Activated T-cell treated with anti-CD3 and anti-CD28 coated beads for 1 hour (primary cell): ENCODE measurements at places on chromosomes 11 and 22.

GRCh38 chr11:12749442-12749841 is 75.2 kb downstream of the TEAD1 start:
- DNase-seq = no peak

GRCh38 chr11:71986131-71986530 is 12.6 kb upstream of the IL18BP start:
- no peak for DNase-seq

DNA sequence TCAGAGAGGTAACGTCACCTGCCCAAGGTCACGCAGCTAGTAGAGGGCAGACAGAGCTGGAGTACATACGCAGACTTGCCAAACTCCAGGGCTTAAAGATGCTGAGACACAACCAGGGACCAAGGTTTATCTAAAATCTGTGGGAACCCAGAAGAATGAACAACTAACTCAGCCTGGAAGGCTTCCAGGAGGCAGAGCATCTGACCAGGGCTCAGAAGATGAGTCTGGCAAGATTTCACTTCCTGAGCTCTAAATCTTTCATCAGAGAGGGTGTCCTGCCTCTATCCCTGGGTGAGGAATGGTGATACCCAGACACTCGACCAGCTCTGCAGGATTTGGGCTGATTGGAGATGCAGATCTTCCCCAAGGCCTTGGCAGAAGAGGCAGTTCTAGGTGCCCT is 9.1 kb downstream of the GAL3ST1 start:
- DNase-seq = no peak

DNA sequence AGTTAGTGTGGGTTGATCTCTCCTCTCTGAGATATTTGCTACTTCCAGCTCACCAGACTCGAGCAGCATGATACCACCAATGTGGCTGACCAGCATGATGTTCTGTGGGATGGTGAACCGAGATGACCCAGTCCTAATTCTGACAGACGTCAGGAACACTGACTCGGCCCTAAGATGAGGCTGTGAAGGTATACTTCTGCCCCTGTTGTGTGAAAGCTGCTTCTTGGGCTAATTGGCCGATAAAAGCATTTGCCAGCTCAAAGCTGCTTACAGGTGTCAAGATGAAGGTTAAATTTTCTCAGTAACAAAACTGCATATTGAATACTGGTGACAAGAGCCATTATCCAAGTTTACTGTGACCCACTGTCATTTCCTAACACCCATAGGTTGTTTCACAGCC is 151.4 kb downstream of the BRD1 start:
- no peak for DNase-seq

DNA sequence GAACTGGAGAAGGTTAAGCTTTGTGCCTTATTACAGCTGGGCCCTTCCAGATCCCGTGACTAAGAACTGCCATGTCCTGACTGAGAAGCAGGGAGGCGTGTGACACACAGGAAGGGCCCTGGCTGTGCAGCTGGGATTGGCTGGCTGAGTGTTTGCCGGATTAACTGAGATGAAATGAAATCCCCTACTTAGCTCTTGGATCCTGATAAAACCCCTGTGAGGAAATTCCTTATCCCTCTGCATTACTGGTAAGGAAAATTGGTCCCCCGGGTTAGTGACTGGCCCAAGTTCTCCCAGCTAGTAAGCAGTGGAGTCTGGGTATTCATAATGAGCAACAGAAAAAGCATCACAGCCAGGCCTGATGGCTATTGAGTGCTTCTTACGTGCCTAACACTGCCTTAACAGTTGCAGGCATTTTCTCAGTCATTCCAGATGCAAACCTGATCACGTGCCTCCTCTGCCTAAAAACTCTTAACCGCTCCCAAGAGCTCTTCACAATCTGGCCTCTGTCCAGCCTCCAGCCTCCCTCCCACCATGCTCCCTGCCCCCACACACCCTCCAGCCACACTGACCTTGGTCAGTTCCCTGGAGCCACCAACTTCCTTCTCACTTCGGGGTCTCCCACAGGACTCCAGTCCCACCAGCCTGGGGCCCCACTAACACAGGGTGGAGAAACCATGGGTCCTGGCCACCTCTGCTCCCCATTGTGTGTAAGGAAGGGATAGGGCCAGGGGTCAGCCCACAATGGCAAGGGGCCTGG is 37.8 kb downstream of the ARRB1 start:
- DNase-seq = no peak

GRCh38 chr22:39966470-39966869 is 6.3 kb downstream of the TMA7B start:
- DNase-seq = no peak

GRCh38 chr22:25955323-25955722 is 213.3 kb downstream of the MYO18B start:
- DNase-seq = no peak

GRCh38 chr11:123062892-123063825 is 1.2 kb upstream of the HSPA8 start:
- DNase-seq = peak; percentile 35

DNA sequence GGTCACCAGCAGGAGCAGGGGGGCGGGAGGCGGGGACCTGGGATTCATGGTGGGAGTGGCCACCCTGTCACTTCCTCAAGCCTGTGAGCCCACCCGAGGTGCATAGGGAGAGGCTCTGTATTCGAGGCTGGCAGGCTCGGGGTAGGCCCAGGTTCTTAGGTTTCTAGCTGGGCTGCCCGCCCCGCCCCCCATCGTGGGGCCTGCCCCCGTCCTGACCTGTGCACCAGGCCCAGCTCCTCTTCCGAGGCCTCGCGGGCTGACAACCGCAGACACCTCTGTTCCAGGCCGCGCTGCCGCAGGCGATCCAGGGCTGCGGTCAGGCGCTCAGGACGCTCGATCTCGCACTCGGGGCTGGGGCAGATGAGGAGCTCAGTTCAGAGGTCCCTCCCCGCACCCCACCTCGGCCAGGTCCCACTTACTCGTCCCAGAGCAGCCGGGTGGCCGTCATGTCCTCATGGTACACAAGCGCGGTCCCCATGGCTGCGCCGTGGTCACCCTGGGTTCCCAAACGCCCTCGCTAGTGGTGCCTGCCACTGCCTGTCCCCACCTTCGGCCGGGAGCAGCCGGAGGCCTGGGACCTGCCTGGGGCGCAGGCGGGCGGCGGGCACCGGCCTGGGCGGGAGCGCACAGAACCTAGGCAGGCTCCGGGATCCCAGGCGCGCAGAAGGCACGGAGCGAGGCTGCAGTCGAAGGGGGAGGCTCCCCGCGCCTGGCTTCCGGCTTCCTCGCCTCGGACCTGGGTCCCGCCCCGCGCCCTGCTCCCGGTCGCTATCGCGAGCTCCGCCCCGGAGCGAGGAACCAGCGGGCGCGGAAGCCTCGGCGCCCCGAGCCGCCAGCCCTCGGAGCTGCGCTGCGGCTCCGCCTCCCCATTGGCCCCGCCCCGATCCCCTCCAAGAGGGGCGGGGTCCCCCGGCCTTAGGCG is at the start of gene HDAC10:
TSS of gene HDAC10 (minus strand) at position 711 of the 922 bp plus-strand sequence. CDS start at position 478, 233 bp downstream.
- peak; percentile 61 for DNase-seq

DNA sequence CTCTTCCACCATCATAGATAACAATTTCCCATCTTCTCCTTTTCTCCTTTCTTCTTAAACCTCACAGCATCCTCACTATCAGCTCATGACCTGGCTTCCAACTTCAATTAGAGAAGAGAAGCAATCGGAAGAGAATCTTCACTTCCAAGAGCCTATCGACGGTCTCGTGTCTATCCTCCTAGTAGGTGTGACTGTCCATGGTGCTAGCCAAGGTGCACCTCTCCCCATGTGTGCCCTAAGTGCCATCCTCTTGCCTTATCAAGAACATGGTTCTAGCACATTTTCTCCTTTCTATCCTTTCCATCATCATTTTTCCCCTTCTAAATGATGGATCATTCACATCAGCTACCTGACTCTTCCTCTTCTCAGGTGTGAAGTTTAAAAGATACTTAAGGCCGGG is 5.1 kb upstream of the CUL5 start:
- no peak for DNase-seq

DNA sequence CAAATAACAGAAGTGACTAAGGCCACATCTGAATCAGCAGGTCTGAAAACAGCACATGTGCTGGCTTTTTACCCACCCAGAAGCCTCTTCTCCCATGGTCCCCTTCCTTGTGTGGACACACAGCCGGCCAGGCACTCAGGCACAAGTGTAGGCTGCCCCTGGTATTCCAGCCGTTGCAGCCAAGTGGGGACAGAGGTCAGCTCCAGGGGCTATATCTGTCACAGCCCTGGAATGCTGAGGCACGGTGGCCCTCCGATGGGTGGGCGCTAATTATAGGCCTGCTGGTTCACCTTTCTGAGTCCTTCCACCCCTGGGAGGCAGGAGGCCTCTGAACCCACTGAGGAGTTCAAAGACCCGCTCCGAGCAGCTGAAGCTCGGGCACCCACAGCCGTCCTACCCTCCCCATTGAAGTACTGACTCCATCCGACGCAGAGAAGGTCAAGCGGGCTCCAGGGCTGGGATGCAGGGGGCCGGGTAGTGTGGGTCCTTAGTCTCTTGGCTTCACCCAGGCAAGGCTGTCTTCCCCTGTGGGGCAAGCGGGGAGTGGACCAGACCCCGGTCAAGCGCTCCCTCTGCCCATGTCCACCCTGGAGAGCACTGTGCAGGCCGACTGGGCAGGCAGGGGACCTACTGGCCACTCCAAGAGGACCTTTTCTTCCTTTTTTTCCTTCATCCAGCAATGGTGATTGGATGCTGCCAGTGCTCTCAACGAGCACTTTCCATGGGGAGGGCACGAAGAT is 14.3 kb downstream of the FGF3 start:
- DNase-seq = no peak

DNA sequence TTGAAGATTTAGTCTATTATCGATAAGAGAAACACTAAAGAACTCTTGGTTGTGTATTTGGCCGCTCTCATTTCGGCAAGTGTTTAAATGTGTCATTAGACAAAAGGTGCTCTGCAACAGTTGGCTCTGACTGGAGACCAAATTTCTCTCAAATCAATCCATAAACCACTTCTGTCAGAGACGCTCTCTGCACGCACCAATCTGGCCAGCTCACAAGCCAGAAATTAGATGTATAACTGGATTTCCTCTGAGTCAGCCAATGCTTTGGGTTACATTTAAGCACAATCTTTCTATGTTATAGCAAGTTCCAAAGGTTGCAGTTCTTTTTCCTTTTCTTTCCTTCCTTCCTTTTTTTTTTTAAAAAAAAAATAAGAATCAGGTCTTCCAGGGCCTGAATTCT is 17.6 kb upstream of the PARVA start:
- no peak for DNase-seq

DNA sequence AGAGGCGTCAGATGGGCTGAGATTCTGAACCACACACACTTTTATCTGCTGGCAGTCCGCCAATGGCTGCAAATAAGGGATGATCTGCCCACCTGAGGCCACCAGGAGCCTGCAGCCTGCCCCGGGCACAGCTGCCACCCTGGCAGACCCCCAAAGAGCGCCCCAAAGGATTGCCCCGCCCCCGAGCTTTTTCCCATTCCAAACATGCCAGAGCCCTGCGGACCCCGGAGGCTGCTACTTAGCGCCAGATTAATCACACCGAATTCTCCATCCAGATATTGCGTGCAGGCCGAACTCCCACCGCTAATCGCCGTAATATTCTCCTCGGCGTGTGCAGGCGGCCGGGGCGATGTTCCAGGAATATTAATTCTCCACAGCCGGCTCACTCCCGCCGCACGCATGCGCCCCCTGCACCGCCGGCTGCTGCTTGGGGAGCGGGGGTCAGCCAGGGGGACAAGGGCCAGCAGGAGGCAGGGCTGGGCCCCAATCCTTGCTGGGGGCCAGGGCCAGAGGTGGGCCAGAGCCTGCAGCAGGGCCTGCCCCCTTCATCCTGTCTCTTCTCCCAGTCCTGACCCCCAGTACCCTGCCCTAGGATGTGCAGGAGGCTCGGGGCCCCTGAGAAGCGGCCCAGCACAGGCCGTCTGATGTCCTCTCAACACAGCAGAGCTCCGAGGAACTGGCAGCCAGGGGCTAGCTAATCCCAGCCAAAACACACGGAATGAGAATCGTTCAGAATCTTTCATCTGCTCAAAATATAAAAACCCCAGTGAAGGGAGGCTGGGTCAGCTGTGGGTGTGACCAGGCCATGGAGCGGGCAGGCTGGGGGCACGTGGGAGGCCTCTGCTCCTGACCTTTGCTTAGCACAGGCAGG is 19.5 kb upstream of the TCF20 start:
- no peak for DNase-seq

- DNase-seq = no peak
These were observed 45.9 kb upstream of the CARS1 start for GRCh38 chr11:3103076-3103475.

GRCh38 chr11:121654843-121655536 is 202.2 kb upstream of the SORL1-AS1 start:
- no peak for DNase-seq

- DNase-seq = no peak
These were observed 190.8 kb downstream of the DSCAML1 start for GRCh38 chr11:117606211-117606610.

DNA sequence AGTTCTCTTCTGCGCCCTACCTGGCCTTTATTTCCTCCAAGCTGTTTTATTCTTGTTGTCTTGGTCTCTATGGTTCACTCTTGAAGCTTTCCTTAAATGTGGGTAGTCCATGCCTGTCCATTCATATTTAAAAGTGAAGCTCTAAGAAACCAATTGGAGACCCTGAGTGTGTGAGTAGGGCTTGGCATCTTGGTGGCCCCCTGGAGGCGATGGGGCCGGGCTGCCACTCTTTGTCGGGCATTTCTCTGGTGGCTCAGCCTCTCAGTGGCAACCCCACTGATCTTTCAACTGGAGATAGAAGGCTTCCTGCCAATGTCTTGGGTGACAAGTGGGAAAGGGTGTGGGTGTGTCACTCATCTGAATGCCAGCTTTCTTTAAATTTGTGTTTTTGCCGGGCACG is 9.1 kb downstream of the TRPT1 start:
- no peak for DNase-seq

- no peak for DNase-seq
These were observed 861.3 kb downstream of the TBC1D22A start for GRCh38 chr22:47623763-47624148.

- no peak for DNase-seq
These were observed 110.1 kb upstream of the ANO5 start for GRCh38 chr11:22082788-22083187.

DNA sequence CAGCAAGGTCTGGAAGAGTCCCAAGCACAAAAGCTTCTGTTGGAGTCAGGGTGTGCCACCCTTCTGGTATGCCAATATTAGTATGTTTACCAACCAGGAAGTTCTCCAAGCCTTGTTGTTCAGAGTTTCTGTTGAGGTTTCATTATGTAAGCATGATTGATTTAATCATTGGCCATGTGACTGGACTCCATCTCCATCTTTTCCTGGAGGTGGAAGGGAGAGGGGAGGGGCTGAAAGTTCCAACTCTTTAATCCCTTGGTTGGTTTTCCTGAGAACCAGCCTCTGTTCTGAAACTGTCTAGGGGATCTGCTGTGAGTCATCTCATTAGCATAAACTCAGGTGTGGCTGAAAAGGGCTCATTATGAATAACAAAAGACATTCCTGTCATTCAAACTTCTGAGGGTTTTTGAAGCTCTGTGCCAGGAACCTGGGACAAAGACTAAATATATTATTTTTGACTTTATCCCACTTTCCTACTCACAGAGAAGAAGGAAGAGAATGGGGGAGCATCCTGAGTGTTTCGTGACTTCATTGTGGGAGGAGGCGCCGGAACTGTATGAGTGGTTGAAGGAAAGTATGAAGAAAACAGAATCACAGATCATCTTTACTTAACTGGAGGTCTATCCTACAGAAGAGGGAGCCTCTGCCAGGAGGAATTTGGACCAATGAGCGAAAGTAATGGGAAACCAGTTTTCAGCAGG is 138.2 kb downstream of the NECTIN1 start:
- no peak for DNase-seq
